ENCODE measurements at places on chromosomes 16 and 17.

- DNase-seq = peak; percentile 67
These were observed 14.4 kb upstream of the CBX8 start for GRCh38 chr17:79811011-79811867.

DNA sequence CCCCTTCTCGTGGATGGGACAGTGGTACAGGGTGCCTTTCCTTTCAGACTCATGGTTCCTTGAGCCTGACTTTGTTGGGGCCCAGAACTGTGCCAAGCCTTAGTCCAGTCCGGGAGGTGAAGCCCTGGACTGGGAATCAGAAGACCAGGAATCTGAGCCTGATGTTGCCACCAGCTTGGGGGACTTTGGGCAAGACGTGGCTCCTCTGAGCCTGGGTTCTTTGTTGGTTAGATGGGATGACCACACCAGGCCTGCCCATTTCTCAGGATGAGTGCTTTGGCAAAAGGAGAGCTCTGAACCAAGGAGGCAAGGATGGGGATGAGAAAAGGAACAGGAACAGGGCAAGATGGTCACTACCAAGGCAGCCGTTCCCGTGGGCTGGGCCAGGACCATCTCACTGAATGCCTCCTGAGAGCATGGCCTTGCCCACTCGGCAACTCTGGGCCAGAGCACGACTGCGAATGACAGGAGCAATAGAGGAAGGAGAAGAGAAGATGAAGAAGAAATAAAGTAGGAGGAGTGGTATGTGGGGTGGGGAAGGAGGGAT lies 32.5 kb downstream of the PITPNM3 start:
- DNase-seq = no peak

DNA sequence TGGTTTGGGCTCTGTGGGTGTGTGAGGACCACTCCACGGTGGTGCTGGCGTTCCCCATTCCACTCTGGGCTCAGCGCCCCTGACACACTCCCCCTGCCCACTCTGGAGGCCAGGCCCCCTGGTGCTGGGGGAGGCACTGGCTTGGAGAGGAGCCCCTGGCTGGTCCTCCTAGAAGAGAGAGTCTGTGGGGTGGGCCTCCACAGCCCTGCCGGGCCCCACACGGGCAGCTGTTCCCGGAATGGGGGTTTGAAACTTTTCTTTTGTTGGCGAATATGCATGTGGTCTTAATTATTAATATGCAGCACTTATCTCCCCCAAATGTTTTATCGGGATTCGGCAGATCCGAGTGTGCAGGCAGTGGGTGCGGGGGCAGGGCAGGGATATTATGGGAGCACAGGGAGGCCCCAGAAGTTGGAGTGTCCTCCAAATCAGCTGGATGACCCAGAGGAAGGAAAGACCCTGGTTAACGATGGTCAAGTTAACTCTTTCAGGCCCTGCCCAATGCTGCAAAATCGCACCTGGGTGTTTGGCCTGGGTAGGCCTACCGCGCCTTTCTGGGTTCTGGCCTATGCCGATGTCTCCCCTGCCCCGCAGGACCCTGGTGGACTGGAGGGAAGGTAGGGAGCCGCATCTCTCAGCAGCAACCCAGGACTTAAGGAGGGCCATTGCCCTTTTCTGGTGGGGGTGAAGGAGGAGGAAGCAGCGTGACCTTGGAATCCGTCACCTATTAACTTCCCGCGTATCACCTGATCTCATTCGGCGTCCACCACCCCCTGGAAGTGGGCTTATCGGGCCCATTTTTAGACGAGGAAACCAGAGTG lies 36.0 kb downstream of the TMEM235 start:
- DNase-seq = no peak

DNA sequence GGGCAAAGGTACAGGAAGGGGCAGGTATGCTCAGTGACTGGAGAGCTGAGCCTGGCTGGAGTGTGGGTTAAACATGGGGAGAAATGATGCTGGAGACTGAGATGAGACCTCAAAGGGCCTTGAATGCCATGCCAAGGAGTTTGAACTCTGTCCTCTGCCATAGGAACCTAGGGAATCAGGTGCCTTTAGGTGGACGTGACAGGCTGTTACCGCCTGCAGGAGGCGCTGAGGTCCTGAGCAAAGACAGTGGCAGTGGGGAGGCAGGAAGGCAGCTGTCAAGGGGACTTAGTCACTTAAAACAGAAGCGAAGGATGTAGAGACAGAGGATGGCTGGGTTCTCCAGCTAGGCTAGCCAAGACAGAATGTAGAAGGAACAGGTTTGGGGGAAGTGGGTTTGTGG lies 9.1 kb downstream of the PSMB3 start:
- DNase-seq = peak; percentile 35

GRCh38 chr16:84281074-84281473 lies 13.6 kb upstream of the WFDC1 start:
- DNase-seq = no peak

DNA sequence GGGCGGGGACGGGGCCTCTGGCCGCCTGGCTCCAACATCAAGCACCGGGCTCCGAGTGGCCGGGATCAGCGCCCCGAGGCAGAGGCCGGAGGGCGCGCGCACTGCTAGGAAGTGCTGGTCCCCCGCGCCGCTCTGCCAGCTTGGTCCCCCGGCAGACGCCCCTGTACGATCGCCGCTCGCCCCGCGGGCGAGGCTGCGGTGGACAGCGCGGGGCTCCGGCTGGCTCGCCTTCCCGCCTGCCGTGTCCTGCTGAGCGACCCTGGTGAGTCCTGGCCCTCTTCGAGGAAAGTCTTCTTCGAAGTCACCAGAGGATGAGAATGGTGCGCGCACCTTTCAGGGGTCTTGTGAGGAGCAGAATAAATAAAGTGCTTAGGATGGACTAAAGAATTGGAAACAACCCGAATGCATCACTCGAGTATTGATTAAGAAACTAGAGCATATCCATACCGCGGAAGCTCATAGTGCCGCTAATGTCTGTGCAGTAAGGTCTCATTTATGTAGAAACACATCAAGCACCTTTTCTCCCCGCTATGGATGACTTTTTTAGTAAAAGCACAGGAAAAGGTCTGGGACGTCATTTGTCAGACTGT lies 392 bp downstream of the ZNF213 start:
- DNase-seq = no peak

GRCh38 chr17:3636908-3637373 lies 381 bp downstream of the CTNS start:
- no peak for DNase-seq

DNA sequence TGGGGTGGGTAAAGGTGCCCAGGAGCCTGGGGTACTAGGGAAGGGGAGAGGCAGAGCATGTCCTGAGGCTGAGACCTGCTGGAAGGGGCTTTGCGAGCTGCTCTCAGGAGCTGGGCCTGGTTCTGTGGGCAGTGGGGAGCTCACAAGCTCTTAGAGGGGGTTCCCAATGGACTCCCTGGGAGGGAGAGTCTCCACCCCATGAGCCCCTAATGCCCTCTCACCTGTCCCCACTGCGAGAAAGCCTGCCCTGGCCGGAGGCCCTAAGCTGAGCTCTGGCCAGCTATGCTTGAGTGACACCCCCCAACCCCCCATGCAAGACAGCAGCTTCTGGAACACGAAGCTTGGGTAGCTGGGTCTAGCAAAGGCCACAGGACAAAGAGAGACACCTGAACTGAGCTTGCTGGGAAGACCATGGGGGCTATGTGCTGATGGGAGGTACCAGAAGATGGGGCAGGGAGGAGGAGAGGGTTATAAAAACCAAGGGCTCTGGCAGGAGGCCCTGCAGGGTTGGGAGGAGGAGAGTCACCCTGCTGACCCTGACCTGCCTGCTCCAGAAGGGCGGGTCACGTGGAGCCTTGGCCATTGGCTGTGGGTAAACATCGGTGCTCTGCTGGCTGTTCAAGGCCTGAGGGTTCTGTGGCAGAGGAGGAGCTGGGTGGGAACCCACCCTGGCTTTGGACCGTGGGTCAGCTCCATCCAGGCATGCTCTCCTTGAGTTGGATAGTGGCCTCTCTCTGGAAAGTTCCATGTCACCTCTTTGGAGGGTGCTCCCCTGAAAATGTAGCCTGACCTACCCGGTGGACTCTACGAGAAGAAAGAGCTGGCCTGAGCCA lies 106.7 kb downstream of the RAB11FIP4 start:
- no peak for DNase-seq

- DNase-seq = no peak
These were observed 390.1 kb downstream of the ZFHX3 start for GRCh38 chr16:72657791-72658190.

DNA sequence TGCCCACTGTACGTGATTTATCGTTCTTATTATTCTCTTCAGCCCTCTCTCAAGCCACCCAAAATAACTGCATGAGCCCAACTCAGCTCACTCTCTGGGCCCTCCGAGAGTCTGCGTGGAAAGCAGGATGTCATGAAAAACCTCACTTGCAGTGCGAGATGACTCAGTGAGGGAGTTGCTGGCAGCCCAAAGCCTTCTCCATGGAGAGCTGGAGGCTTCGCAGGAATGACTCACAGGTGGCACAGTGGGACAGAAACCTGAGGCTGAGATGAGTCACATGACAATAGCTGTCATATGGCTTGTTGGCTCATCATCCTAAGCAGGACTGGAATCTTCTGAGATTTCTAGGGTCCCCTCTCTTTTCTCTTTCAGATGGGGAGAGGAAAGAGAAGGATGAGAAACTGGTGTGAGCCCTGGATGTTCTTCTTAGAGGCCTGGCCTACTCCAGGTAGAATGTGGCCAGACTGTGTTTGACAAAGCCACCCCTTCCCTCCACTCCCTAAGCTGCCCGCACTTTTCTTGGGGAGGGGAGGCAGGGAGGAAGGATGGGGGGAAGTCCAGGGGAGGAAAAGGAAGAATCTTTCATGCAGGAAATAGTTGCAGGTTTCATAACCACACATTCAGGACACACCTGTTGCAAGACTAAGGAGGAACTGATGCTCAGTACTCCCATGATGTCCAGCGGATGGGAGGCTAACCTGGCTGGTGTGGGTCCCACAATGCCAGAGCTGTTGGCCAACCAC lies 160.6 kb upstream of the RPL38 start:
- peak; percentile 27 for DNase-seq

DNA sequence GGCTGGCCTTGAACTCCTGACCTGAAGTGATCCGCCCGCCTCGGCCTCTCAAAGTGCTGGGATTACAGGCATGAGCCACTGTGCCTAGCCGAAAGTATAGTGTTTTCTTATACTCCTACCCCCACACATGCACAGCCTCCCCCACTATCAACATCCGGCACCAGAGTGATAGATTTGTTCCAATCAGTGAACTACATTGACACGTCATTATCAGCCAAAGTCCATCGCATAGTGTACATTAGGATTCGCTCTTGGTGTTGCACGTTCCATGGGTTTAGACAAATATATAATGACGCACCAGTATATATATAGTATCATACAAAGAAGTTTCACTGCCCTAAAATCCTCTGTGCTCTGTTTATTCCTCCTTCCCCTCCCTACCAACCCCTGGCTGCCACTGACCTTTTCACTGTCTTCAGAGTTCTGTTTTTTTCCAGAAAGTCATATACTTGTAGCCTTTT lies 11.9 kb upstream of the TM4SF5 start:
- DNase-seq = no peak

DNA sequence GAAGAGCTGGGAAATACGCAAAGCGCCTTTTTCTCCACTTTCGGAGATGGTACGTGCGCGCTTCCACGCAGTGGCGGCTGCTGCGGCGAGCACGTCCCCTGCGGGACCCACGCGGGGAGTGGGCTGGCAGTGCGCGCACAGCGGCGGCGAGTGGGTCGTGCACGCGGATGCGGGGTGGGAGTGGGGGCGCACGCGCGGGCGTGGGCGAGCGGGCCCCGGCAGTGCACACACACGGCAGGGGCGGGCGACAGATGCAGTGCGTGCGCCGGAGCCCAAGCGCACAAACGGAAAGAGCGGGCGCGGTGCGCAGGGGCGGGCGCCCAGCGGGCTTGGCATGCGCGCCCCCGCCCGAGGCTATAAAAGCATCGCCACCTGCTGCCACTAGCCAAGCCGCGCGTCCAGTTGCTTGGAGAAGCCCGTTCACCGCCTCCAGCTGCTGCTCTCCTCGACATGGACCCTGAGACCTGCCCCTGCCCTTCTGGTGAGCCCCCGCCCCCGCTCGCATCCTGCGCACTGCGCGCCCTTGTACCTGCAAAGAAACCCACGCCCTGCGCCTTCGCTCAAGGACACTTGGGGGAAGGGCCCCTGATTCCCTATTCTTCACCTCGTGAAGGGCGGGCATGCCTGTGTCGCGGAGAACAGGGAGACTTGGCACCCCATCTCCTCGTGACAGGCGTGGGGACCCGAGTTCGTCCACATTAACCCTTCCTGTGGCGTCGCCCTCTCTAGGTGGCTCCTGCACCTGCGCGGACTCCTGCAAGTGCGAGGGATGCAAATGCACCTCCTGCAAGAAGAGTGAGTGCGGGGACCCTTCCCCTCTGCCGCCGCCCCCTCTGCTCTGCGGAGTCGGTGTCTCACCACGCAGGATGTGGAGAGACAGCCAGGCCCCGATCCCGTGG lies at the start of gene MT3:
MT3 (plus strand) TSS at position 388 of the 899 bp plus-strand sequence; CDS start at position 451, 63 bp downstream.
- DNase-seq = no peak

DNA sequence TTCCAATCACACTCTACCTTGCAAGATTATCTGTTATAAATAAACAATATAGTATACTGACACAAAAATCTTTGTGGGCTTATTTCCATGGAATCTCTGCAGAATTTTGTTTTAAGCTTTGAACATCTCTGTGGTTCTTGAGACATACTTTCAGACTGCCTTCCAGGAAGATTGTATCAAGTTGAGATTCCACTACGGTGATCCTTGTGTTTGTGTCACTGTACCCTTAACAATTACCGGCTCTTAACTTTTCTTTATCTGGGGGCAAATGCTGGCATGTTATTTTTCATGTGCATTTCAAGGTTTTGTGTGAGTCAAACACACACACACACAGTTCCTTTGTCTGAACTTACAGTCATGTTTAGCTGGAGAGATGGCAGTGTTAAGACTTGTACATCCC lies 472.7 kb upstream of the HSBP1 start:
- no peak for DNase-seq

DNA sequence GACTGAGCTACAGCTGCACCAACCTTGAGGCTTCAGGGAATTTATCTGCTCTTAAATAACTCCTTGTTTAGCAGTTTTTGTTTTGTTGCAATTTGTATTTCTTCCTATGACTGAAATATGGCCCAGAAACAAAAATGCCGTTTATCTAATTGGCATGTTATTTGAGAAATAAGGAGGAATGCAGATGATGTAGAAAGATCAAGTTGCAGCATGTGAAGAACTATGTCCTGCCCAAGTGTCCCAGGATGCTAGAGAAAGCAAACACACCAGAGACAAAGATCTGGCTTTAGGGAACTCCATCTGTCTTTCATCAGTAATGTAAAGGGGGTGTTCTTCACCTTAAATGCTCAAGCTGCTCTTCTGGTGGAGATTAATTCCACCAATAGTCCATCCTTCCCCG lies 29.7 kb downstream of the USP31 start:
- no peak for DNase-seq

Measured in NCI-H1694 (cell line).